ENCODE measurements at places on chromosomes 12 and 14.

DNA sequence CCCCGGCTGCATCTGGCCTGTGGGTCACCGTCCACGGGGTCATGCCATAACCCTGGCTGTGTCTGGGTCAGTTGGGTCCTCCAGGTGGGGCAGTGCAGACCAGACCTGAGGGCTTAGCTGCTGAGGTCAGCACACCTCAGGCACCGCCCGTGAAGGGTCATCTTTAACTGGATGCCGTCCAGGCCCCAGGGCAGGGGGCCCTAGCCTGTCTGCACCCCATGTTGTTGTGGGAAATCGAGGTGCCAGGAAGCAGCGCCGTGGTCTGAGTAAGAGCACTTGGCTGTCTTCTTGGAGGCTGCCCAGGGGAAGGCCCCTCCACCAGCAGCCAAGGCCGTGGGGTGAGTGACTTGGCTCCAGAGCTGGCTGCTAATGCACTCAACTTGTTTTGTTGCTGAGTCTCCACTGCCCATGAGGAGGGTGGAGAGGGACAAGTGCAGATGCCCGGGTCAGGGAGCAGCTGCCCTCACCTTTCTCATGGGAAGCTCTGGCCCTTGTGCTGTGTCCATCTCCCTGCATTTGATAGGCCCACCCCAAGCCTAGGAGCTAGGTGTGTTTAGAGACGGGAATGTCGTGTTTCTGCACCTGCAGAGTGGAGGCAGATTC lies 317.2 kb downstream of the TMEM121 start:
- DNase-seq: no peak

DNA sequence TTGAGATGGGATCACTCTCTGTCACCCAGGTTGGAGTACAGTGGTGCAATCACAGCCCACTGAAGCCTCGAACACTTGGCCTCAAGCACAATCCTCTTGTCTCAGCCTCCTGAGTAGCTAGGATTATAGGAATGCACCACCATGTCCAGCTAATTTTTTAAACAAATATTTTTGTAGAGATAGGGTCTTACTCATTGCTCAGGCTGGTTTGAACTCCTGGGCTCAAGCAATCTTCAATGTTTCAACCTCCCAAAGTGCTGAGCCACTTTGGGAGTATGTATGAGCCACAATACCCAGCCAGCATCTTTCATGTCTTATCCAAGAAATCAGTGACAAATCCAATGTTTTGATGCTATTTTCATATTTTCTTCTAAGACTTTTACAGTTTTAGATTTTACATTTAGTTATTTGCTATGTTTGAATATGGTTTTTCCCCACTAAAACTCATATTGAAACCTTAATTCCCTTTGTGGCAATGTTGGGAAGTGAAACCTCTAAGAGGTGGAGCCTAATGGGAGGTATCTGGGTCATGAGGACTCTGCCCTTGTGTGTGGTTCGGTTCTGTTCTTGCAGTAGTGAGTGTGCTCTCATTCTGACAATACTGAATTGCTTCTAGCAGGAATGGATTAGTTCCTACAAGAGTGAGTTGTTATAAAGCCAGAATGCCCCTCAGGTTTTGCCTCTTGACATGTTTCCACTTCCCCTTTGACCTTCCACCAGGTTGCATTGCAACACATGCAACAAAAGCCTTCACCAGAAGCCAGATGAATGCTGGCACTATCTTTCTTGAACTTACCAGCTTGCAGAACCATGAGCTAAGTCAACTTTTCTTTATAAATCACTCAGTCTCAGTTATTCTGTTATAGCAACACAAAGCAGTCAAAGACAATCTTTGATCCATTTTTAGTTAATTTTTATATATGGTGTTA lies 80.8 kb upstream of the AMIGO2 start:
- no peak for DNase-seq

- DNase-seq: peak; percentile 76
Measured at GRCh38 chr12:112130441-112130998, 5.2 kb downstream of the TRAFD1 start.

GRCh38 chr14:31388687-31389413 lies 31.5 kb downstream of the HEATR5A start:
- no peak for DNase-seq

DNA sequence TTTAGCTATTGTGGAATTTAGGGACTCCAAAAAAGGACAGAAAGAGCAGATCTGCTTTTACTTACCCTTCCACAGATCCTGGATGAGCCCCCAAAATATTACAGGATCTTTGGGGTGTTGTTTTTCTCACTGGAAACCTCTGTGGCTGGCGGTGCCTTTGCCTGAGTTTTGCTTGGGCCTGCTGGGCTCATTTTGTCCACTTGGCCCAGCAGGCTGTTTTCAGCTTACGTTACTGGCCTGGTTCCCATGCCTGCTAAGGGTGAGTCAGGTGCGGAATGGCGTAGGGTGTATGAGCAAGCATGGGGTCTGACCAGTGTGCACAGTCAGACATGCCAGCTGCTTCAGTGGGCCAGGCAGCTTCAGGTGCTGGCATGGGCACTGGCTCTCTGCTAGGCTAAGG lies 45.8 kb downstream of the HSD17B6 start:
- DNase-seq: no peak

GRCh38 chr14:89251061-89251460 lies 166.0 kb downstream of the FOXN3 start:
- DNase-seq: no peak

GRCh38 chr12:79563021-79563740 lies 127.6 kb downstream of the PAWR start:
- DNase-seq: no peak

DNA sequence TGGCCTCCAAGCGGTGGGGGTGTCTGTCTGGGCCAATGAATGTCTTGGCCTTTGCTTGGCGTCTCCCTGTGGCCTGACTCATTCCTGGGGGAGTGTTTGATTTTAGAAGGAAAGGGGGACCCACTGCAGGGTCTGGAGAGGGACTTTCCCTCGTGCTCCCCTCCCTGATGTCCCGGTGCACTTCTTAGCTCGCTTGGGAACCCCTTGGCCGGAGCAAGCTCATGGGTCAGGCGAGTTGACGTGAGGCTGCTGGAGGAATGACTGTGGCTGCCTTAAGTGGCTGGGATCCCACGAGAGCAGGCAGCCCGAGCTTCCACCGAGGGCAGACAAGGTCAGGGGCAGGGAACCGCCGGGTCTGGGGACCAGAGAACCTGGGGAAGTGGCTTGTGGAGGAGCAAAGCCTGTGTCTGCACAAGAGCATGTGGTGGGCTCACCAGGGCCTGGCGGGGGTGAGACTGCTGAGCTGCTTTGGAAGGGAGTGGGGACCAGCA lies 218.4 kb upstream of the C14orf180 start:
- no peak for DNase-seq

GRCh38 chr12:79595273-79595672 lies 95.5 kb downstream of the PAWR start:
- no peak for DNase-seq

DNA sequence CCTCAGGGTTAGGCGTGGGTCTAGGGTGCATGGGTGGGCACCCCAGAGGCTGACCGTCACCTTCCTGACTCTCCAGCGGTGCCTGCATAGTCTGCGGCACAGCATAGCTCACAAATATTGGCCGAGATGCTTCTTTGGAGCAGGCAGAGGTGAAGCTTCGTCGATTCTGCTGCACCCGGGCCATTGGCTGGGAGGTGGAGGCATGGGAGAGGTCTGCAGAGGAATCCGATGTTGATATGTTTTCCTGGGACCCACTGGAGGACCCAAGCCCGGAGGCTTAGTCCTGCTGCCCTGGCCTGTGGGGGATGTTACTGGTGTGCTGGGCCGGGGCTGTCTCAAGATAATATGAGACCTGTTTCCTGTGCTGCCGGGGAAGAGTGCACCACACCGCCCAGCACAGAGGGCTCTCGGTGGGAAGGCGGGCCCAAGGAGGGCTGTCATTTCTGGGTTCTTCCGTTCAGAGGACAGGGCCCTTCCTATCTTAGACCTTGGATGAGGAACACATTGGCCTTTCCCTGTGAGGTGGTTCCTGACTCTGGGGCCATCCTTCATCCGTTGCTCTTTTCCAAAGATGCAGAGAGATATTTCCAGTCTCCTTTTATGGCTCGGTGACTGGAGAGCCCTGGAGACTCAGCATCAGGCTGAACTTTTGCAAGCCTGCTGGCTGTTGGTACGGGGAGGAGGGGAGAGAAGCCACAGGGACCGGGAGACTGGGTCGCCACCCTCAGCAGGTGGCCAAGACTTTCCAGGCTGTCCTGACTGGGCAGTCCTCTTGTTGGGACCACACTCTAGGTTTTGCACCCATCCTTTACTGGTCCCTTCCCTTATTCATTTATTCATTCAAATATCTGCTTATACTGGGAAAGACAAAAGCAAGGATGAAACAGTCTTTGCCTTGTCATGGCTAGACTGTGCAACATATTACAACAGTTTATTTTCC lies 143.5 kb downstream of the TSPAN9 start:
- no peak for DNase-seq

DNA sequence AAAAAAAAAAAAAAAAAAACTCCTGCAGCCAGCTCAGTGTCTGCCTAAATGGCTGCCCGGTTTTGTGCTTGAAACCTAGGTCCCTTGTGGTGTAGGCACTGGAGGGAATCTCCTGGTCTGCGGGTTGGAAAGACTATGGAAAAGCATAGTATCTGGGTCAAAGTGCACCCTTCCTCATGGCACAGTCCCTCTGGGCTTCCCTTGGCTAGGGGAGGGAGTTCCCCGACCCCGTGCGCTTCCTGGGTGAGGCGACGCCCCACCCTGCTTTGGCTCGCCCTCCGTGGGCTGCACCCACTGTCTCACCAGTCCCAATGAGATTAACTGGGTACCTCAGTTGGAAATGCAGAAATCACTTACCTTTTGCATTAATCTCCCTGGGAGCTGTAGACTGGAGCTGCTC lies 14.3 kb downstream of the PTCSC3 start:
- DNase-seq: no peak

DNA sequence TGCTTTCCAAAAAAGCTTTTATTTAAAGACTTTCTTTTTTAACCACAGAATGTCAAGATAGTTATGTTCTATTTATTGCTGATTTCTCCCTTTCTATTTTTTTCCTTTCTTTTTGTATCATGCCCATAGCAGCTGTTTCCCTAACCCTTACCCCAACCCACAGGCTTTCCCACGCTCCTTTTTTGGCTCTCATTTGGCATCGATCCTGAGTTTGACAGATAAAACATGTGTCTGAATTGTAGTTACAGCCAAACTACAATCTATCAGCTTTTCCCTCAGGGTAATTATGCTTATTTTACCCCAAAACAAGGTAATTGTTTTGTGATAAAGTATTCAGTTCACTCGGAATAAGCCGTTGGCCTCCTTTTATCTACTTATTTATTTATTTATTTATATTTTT lies 46.7 kb downstream of the PDE3A start:
- DNase-seq: no peak

DNA sequence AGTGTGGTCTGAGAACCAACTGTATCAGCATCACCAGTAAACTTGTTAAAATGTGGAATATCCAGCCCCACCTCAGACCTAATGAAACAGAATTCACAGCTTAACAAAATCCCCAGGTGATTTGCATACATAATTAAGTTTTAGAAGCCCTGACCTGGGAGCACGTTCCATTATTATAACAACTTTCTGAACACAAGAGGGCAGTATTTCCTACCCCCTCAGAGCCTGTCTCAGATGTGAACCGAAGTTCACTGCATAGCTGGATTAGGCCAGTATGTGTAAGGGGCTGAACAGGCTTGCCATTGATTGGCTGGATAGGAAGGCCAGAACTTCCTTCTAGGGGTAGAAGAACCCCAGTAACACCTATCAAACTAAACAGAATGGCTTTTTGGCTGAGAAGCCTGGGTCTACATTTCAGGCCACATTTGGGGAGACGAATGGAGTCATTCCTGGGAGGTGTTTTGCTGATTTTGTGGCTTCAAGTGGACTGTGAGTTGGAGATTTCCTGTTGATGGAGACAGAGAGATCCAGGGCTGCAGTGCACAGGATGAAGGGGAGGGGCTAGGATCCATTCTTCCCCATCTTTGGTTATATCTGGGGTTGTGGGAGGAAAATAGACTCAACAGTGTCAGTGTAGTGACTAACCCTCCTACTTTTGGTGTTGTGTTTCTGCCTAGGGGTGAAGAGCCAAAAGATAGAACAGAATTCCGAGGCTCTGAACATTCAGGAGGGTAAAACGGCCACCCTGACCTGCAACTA lies 94.7 kb upstream of the OR4E1 start:
- peak; percentile 28 for DNase-seq

- no peak for DNase-seq
Measured at GRCh38 chr14:31842899-31843298, 234.2 kb upstream of the ARHGAP5 start.

DNA sequence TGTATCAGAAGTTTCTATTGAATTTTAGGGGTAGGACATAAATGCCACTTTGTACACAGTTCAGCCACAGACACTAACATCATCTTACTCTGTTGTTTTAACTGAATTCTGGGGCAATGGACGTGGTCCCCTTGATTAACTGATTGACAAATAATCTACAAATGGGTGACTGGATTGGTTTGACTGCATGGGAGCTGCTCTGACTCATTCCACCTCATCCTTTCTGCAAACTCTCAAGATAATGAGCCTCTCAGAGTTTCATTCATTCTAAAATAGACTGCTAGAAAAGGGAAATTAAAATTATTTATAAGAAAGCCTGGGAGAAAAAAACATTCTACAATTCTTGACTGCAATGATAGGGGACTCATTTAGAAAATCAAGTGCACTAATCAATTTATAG lies 570.4 kb upstream of the SEL1L start:
- no peak for DNase-seq

GRCh38 chr12:86826051-86826450 lies 569.9 kb upstream of the MGAT4C start:
- no peak for DNase-seq

DNA sequence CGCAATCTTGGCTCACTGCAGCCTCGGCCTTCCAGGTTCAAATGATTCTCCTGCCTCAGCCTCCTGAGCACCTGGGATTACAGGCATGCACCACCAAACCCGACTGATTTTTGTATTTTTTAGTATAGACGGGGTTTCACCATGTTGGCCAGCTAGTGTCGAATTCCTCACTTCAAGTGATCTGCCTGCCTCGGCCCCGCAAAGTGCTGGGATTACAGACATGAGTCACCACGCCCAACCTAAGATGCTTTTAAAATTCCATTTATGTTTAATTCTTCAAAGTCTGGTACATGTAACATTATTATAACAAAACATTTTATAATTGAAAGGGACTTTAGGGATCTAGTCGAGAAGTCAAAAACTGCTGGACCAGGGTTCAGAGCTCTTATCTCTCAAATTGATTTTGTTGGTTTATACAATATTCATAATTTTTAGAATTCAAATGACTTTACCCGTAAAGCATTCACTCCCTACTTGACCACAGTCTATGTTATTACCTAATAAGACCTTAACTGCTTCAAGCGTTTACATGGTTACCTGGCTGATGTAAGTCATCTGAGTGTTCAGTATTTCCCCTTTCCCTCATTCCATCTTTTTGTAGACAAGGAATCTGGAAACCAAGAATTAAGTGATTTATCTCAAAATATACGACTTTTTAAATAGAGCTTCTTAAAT lies 28.2 kb downstream of the RAP1B start:
- no peak for DNase-seq

- no peak for DNase-seq
Measured at GRCh38 chr12:121753844-121754264, 39.6 kb downstream of the RHOF start.

- no peak for DNase-seq
Measured at GRCh38 chr12:25404955-25405354, 148.1 kb downstream of the LMNTD1 start.

- DNase-seq: no peak
Measured at GRCh38 chr12:88362439-88362838, 217.8 kb downstream of the KITLG start.

- no peak for DNase-seq
Measured at GRCh38 chr12:5556033-5556614, 124.2 kb downstream of the NTF3 start.

GRCh38 chr12:98439981-98440581 lies 75.3 kb upstream of the TMPO start:
- no peak for DNase-seq

Measured in central memory CD4-positive, alpha-beta T cell (primary cell).